Activated CD4-positive, alpha-beta T cell treated with anti-CD3 and anti-CD28 coated beads, Interleukin-2, amount 10 ng/mL, durations not matched to agents 7 days and 5 days (primary cell): ENCODE measurements at places on chromosomes 3 and 15. TPM values are rescaled to one million over a fixed set of nuclear protein-coding genes. Genes with fewer than 3 reads are reported as not detected.

The CYP19A1 gene
- not detected for total RNA-seq

The TMEM207 gene
- not detected for total RNA-seq

DNA sequence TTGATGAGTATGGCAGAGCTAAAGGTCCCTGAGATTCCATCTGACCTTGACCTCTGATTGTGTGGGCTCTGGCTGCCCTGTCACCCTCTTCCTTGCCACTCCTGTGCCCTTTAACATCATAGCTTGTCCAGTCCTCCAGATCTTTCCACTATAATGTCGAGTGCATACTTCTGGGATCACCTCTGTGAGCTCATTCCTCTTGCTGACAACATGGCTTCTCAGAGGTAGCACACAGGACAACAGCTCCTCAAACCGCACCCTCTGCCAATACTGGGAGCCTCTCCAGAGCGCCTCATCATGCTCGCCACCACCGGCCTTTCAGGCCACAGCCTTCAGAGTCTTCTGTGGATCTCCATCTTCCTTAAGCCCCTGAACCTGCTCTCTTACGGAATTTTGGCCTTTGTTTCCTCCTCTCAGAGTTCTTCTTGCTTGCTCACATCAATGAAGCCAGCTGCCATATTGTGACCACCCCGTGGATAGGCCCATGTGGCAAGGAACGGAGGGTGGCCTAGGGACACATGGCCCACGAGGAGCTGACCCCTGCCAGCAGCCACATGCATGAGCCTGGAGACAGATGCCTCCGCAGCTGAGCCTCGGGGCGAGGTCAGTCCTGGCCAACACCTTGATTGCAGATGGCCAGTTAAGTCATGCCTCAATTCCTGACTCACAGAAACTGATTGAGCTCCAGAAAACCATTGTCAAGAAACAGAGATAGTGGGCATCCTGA, 31.1 kb downstream of the PLA2G4D start:
- no peak overlapping the region for H3K27ac ChIP-seq
- H3K27me3 ChIP-seq: peaks cover 21% of the 10 kb centered on the region
- no peaks in the 10 kb centered on the region for H3K36me3 ChIP-seq
- H3K4me3 ChIP-seq: no peak overlapping the region
- no peak for DNase-seq

DNA sequence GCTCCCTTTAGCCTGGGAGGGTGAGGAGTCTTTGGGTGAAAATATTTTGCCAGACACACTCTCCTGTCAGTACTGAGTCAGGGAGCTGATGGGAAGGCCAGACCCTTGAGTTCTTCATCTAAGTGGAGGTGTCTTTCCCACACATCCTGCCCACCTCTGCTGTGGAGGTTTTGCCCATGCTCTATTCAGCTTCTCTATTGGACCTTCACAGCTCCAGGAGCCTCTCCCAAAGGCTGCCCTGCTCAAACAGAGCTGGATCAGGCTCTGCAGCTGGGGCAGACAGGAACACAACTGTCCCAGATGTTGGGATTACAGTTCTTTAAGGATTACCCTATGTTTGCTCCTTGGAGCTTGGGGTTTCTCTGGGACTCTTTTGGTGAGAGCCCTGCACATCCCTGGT, 77.9 kb downstream of the SPSB4 start:
- H3K4me3 ChIP-seq: no peak overlapping the region
- H3K27me3 ChIP-seq: peaks cover 7% of the 10 kb centered on the region
- no peak overlapping the region for H3K27ac ChIP-seq
- H3K4me1 ChIP-seq: no peaks in the 10 kb centered on the region
- H3K36me3 ChIP-seq: no peaks in the 10 kb centered on the region
- DNase-seq: no peak

GRCh38 chr3:168870892-168871291, 775.2 kb upstream of the GOLIM4 start:
- H3K4me3 ChIP-seq: no peak overlapping the region
- H3K27ac ChIP-seq: no peak overlapping the region
- H3K36me3 ChIP-seq: no peaks in the 10 kb centered on the region
- no peaks in the 10 kb centered on the region for H3K27me3 ChIP-seq
- no peak for DNase-seq
- H3K4me1 ChIP-seq: no peaks in the 10 kb centered on the region

DNA sequence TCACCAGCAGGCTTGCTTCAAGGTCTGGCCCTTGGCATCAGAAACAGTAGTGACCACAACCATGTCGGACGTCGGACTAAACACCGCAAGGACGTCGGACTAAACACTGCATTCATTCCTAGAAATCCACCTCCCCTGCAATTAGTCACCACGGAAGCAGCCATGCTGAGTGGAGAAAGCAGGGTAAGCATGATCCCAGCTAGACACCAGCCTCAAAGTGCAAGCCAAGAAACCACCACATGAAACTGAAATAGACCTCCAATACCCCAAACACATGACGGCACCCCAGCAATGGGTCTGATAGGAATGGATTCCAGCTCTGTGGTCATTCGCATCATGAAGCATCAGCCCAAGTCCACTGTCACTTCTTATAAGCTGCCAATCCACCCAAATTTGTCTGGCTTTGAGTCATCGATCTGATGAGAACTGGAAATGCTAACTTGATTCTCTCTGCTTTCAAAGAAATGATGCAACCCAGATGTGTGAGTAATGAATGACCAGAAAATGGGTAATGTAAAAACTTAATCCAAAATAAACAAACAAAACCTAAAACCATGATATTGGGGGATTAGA, 348.3 kb upstream of the TMCO5A start:
- no peak for DNase-seq
- no peak overlapping the region for H3K27ac ChIP-seq
- no peaks in the 10 kb centered on the region for H3K36me3 ChIP-seq
- no peaks in the 10 kb centered on the region for H3K27me3 ChIP-seq

DNA sequence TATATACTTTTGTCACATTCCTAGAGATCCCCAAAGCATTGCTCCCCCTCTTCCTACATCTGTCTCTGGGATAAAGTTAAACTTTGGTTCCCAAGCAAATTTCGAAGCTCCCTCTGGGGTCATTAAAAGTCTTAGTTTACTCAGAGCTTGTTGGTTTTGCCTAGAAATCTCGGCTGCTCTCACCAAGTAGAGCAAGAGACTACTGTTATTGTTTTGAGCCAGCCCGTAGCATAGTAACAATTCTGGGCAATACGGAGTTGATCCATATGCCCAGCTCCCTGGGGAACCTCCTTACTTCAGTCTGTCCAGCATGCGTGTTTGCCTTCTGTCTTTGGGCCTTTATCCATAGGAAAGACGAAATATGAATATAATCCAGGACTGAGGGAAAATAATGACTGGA, 10.0 kb upstream of the P3H2 start:
- no peak for DNase-seq
- no peak overlapping the region for H3K27ac ChIP-seq
- no peak overlapping the region for H3K4me3 ChIP-seq
- H3K4me1 ChIP-seq: no peaks in the 10 kb centered on the region

DNA sequence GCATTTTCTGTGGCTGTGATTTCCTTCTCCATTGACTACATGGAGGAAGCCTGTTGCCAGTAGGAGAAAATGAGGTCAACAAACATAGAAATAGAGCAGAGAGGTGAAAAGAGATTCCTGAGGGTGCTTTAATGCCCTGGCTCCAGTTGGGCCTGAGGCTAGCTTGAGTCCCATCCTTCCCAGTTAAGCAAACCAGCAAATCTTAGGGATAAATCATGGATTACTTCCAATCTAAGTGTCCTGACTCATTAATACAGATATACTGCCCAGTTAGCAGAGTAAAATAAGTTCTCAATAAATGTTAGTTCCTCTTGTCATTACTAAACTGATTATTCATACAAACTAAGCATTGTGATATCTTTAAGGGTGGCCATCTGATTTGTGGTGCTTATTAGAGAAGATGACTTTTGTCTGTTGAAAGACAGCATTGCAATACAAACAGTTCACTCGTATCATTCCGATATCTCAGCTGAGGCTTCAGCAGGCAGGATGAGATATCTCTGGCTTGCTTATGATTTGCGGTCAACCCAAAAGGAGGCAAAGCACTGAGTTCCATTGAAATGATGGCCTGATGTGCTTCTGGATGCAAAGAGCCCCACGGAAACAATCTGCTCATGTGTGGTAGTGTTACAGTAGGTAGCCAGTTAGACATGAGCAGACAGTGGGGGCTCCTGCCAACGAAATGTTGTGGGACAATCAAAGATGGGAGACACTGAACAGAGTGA, 6.6 kb upstream of the STARD5 start:
- H3K4me1 ChIP-seq: peaks cover 15% of the 10 kb centered on the region
- H3K36me3 ChIP-seq: no peaks in the 10 kb centered on the region
- H3K4me3 ChIP-seq: no peak overlapping the region
- no peaks in the 10 kb centered on the region for H3K27me3 ChIP-seq
